A549 treated with Hydrocortisone at 1 μM for 4 hours (cell line): ENCODE measurements at places on chromosomes 7 and 10. TPM values are rescaled to one million over a fixed set of nuclear protein-coding genes. Genes with fewer than 3 reads are reported as not detected.

Gene RBP3
- total RNA-seq: not detected in 5 replicates

Gene STARD3NL
- 52.3 to 66.0 TPM (median 55.7 TPM) in 5 replicates for total RNA-seq

Gene OR2A5
- total RNA-seq: not detected in 5 replicates

Gene CPXM2
- total RNA-seq: not detected in 5 replicates
